ENCODE measurements at places on chromosomes 7 and 10. TPM values are rescaled to one million over a fixed set of nuclear protein-coding genes. Genes with fewer than 3 reads are reported as not detected.

CHAT gene
- total RNA-seq, result not detected

SLC16A9 gene
- total RNA-seq, result 0.58 TPM

SPDYE3 gene
- total RNA-seq, result not detected

FAM25A gene
- total RNA-seq, result not detected

SH2D4B gene
- total RNA-seq, result 0.13 TPM

DLG5 gene
- total RNA-seq, result 9.9 TPM

ZNF800 gene
- total RNA-seq, result 38.0 TPM

MSMB gene
- not detected for total RNA-seq

HTRA1 gene
- not detected for total RNA-seq

DYDC2 gene
- total RNA-seq, result not detected

OR2A7 gene
- 3.0 TPM for total RNA-seq

DBNL gene
- total RNA-seq, result 175 TPM

CUBN gene
- total RNA-seq, result 0.81 TPM
